Cardiac muscle cell (in vitro differentiated cells and primary cell): ENCODE measurements at places on chromosomes 3 and 15. TPM values are rescaled to one million over a fixed set of nuclear protein-coding genes. Genes with fewer than 3 reads are reported as not detected.

GRCh38 chr3:96236522-96236921 lies 577.9 kb upstream of the EPHA6 start:
- DNase-seq = no peak

- peak; percentile 75 for DNase-seq
Observed at GRCh38 chr3:169771497-169772304, 1.5 kb upstream of the MYNN start.

DNA sequence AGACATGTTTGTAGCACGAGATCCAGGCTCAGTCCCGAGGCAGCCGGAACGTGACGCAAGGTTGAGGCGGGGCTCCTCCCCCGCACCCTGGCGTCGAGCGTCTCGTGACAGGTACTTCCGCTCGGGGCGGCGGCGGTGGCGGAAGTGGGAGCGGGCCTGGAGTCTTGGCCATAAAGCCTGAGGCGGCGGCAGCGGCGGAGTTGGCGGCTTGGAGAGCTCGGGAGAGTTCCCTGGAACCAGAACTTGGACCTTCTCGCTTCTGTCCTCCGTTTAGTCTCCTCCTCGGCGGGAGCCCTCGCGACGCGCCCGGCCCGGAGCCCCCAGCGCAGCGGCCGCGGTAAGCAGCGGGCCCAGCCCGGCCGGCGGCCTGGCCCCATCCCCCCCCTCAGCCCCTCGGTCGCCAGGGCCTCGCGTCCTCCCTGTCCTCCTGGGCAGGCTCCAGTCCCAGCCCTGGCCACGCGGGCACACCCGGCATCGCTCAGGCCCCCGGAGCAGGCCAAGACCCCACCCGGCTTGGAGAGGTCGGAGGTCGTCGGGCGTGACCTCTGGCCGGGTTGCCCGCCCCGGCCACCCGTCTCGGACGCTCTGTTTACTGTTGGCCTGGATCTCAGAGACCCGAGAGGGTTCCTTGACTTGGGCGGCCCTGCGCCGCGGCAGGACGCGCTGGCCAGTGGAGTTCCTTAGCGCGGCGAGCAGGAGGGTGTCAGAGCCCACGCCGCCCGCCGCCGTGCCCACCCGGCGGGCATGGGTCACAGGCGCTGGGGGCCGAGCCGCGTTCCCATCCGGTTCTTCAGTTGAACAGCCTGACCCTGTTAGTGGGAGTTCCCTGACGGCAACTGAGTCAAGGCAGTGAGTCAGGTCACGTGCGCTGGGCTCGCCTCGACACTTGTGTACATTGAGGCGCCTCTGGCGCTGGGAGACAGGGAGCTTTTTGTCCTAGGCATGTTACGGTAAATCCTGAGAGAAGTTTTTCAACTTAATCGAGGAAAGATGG lies at the start of gene RAB7A:
TSS of gene RAB7A (plus strand) at position 161 of the 994 bp plus-strand sequence. CDS start 69,185 bp downstream, outside the sequence.
- peak; percentile 99 for DNase-seq

DNA sequence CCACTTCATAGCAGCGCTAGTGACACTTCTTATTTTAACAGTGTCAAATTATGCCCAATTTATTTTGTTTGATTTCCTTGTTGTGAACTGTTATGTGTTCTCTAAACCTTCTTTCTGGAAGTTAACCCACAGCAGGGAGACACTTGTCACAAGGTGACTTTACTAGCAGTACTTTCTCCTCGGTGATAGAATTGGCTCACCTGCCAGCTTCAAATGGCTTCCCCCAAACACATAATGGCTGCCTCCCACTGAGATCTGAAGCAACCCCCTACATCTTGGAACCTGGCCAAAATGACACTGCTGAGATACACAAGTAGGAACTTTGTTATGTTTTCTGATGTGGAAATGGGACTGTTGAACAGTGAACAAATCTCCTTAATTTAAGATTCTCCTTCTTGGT lies 238.8 kb upstream of the DPH6 start:
- peak; percentile 17 for DNase-seq

GRCh38 chr15:29126821-29127461 lies 142.7 kb downstream of the NSMCE3 start:
- DNase-seq = no peak

DNA sequence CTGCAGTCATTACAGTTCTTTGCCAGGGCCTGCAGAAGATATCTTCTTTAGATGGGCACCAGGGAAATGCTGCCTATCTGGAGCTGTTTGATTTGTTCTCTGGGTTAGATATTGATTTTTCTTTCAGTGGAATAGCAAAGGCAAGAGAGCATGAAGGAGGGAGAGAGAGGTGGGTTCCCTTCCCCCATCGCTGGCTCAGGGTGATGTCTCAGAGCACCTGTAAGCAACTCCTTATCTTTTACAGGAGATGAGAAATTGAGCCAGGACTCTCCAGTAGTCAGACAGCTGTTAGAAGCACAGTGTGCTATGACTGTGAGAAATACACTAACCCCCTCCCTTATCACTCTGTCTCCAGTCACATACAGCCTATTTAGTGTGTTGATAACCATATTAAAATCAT lies 89.3 kb upstream of the SLC24A5 start:
- DNase-seq = no peak

Gene CLDN16
- 0.18 TPM in 1 of 2 replicates, not detected in the other for total RNA-seq
